ENCODE measurements at places on chromosomes 1 and 21.

GRCh38 chr1:61182049-61182448, 99.7 kb downstream of the NFIA start:
- DNase-seq = no peak

GRCh38 chr1:42873670-42874069, 27.3 kb downstream of the ZNF691 start:
- DNase-seq = no peak

DNA sequence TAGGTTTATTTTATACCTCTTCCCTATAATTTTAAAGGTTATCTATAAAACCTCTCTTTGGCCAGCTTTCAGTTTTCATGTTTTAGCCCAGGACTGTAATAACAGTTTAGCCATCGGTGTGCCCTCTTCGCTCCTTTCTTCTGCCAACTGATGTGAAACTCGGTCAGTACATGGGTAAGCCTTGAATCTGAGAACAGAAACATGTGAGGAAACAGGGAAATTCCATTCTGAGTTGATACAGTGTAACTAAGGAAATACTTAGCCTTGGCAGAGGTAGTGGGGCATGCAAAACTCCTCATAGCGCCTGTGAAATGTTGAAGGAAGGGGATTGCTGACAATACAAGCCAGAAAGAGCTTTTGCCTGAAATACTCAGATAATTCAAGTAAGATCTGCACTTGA, 465.2 kb downstream of the NCAM2 start:
- DNase-seq = no peak

GRCh38 chr1:21608798-21609197, 60.4 kb downstream of the RAP1GAP start:
- no peak for DNase-seq

GRCh38 chr1:77742011-77742555, 17.6 kb downstream of the USP33 start:
- no peak for DNase-seq

- no peak for DNase-seq
Measured at GRCh38 chr1:43438953-43439581, 14.7 kb downstream of the HYI start.

DNA sequence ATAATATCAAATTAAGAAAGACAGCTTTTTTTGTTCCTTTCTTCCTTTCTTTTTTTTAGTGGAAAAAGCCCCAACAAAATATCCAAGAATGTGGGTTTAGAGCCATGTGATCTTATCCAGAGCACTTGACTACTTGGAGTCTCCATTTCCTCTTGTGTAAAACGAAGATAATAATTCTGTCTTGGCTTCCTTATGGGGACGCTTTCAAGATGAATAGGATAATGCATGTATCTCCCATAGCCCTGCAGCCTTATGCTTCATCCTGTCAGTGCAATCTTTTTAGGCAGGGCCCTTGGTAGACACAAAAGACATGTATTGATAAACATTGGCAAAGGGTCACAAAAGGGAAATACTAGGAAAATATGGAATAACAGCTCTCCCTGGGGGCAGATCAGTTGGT, 34.8 kb downstream of the ZBTB18 start:
- no peak for DNase-seq

- no peak for DNase-seq
Measured at GRCh38 chr1:36944883-36945282, 89.4 kb downstream of the GRIK3 start.
